Mammary epithelial cell (primary cell): ENCODE measurements at places on chromosomes 6 and 20. TPM values are rescaled to one million over a fixed set of nuclear protein-coding genes. Genes with fewer than 3 reads are reported as not detected.

Gene FRMD1
- total RNA-seq: not detected

Gene ECT2L
- total RNA-seq: under 0.01 TPM

Gene TSPO2
- not detected in 2 replicates for total RNA-seq

Gene CAGE1
- 0.14 TPM in 1 of 2 replicates, not detected in the other for total RNA-seq

GRCh38 chr6:129696028-129696418 is 14.0 kb downstream of the ARHGAP18 start:
- DNase-seq: no peak

DNA sequence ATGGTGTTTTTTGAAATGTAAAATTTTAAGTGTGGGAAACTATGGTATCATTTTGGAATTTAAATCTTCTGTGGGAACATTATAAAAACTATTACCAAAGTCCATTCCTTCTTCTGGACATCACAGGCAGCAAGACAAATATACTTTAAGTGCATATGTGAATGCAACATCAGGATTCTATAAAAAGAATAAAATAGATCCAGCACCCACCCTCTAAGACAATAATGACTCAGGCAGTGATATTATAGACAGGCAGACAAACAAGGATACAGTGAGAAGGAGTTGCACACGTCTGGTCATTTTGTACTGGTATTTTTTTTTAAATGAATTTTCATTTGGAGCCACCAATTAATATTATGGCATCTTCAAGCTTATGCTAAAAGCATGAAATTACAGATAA is 21.1 kb upstream of the NEDD9 start:
- DNase-seq: no peak

DNA sequence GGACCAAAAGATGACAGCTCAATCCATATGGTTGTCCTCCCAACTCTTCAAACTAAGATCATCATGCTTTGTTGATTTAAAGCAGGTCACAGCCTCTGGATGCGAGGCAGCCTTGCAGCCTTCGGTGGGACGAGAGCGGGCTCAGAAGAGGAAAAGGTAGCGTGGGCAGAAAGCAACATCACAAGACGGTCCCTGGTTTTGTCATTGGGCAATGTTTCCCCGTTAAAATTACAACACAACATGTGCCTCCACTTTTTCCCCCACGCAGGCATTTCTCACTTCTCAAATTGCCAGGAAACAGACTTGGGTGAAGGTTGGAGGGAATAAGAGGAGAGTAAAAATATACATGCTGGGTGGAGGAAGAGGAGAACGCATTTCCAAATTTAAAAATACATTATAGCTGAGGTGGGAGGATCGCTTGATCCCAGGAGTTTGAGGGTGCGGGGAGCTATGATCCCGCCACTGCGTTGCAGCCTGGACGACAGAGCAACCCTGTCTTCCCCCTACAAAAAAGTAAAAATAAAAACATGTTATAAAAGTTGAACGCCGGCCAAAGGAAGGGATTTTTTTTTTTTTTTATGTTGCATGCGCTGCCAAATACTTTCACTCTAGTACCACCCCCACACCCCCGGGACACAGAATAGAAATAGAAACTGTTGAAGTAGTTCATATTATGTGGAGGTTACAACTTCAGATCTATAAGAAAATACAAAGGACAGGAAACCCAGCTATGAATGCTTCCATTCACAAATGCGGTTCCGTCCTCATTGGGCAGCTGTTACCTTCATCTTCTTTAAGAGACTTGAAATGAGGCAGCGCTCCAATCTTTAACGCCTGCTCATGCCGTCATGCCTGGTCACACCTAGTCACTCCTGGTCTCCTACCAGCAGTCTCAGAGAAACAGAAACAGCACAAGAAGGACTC is 13.9 kb upstream of the NAA20 start:
- DNase-seq: peak; percentile 56

DNA sequence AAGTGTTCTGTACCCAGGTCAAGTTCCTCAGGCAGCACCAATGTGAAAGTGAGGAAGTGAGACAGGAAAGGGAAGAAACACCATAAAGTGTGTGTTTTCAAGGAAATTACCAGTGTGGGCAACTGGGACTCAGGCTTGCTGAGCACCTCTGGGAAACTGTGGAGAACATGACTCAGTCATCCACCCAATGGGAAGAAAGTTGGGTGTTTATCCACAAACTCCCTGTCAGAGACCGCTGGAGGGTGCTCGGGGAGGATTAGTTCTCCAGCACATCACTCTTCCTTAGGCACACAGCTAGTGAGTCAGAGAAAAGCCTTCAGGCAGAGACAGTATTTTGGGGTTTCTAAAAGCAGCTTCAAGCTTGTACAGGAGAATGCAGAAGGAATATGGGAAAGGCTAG is 93.6 kb downstream of the PCSK2 start:
- DNase-seq: no peak

DNA sequence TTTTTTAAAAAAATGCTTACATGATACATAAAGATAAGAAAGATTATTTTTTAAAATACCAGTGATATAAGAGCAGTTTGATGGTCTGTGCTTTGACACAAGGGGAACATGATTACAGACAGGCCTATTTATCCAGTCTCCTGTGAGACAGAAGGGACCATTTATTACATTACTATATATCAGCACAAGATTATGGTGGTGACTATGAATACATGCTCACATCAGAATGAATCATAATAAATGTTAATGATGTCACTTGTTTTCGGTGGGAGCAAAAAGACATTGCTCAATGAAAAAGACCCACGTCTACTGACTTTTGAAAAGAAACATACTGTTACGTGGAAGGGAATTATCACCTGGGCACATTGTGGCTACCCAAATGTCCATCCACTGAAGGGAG is 455.1 kb downstream of the CDC5L start:
- DNase-seq: no peak

- DNase-seq: no peak
Measured at GRCh38 chr6:4936681-4937041, 67.2 kb downstream of the RPP40 start.

DNA sequence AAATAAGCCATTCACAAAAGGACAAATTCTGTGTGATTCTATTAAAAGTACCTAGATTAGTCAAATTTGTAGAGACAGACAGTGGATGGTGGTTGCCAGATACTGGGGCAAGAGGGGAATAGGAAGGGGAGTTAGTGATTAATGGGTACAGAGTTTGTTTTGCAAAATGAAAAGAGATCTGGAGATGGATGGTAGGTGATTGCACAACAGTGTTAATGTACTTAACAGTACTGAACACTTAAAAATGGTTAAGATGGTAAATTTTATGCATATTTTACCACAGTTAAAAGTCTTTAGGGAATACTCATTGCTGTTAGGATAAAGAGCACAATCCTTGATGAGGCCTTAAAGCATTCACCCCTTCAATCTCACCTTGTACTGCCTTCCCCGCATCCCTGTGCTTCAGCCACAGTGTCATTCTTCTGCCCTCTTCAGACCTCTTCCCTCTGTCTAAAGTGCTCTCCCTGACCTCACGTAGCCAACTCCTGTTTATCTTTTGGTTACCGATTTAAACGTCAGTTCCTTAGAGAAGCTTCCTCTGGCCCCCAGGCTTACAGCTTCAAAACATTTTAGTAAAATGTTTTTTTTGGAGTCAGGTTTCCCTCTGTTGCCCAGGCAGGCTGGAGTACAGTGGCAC is 11.8 kb downstream of the PSMF1 start:
- no peak for DNase-seq

DNA sequence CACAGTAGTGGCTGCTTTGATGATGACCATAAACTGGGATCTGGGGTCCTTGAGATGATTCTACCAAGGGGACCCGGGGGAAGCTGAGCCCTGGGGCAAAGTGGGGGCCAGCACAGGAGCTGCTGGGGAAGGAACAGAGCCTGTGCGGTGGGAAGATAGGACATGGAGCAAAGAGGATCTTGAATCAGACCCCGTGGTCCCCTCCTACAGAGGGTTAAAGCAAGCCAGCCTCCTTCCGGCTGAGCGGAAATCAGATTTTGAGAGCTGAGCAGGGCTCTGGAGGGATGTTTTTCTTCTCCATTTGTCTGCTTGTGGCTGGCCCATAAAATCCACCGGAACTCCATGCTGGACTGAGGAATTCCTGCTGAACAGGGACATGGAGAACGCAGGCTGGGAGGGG is 10.1 kb upstream of the TCF15 start:
- no peak for DNase-seq

DNA sequence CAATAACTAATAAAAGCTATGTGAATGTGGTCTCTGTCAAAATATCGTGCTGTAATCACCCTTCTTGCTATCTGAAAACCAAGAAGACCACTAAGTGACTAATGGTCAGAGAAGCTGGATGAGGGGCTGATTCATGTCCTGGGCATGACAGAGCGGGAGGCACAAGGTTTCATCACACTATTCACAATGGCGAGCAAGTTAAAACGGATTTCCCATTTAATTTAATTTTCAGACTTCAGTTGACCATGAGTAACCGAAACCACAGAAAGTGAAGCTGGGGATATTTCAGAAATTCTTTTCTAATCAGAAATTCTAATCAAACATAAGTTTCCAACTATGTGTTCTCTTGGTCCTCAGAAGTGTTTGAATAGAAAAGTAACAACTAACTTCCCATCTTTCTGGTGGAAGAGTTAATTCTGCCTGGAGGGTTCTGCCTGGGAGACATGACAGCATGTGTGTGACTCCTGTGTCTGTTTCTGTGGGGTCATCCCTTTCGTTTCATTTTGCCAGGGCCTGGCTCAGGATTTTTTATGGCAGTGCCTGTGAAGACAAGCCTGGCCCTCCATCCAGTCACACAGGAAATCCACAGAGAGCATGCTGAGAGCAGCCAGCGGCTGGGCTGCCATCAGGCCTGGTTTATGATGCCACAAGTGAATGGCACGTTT is 98.9 kb downstream of the FAM120B start:
- DNase-seq: peak; percentile 98
